ENCODE measurements at places on chromosomes 12 and 14.

DNA sequence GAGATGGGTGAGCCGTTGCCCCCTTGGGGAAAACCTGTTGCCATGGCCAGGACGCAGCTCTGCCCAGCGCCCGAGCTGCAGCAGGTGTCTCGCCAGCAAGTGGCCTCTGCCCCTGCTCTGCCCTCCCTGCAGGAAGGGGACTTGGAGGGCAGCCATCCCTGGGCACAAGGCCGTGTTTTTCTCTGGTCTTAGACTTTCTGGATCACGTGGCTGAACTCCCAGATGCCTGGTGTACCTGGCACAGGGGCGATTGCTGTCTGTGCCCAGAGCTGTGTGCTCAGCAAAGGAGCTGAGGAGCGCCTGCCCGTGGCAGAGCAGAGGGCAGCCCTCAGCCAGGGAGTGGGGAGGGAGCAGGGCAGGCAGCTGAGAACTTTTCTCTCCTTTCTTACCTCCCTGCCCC, 38.0 kb downstream of the TMEM63C start:
- DNase-seq = no peak

- no peak for DNase-seq
Observed at GRCh38 chr14:63182968-63183367, 21.3 kb upstream of the RHOJ start.

- no peak for DNase-seq
Observed at GRCh38 chr12:108729612-108730364, 1.5 kb downstream of the CORO1C start.

GRCh38 chr12:61521258-61521657, 738.9 kb upstream of the USP15 start:
- DNase-seq = no peak

- no peak for DNase-seq
Observed at GRCh38 chr12:22631863-22632463, 7.0 kb downstream of the ETNK1 start.

DNA sequence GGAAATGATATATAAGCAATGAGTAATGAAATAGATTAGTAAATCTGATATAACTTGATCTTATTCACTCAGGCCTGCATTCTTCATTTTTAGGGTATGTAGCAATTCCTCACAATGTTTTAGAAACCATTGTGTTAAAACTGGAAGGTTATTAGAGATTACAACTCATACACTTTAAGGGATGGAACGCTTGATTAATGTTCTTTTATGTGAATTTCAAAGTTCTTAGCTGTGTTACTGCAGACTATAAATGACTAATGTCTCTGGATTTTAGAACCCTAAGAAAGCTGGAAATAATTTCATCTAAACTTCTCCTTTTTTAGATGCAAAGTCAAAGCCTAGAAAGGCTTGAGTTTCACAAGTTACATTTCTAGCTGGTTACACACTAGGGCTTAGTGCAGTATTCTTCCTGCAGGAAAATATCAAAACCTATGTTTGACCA, 148.2 kb upstream of the CLEC14A start:
- no peak for DNase-seq

- DNase-seq = no peak
Observed at GRCh38 chr12:115648463-115648862, 629.0 kb downstream of the MED13L start.

- DNase-seq = no peak
Observed at GRCh38 chr12:127257366-127257935, 1009.5 kb upstream of the TMEM132C start.

DNA sequence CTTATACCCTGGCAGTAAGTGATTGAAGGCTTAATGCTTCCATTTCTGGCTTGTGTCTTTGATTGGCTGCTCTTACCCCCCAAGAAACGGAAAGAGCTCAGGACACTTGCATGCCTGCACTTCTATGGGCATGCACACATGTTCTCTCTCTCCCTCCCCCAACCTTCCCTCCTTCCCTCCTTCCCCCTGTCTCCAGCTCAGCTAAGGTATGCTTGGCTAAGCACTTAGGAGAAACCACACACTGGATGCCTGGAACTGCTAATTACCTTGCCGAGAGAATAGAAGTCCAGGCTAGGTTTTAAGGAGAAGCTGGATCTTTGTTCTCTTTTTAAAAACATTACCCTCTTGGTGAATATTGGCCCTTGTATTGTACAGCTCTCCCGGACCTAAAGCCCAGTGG, 1072.8 kb upstream of the TMEM132C start:
- no peak for DNase-seq

DNA sequence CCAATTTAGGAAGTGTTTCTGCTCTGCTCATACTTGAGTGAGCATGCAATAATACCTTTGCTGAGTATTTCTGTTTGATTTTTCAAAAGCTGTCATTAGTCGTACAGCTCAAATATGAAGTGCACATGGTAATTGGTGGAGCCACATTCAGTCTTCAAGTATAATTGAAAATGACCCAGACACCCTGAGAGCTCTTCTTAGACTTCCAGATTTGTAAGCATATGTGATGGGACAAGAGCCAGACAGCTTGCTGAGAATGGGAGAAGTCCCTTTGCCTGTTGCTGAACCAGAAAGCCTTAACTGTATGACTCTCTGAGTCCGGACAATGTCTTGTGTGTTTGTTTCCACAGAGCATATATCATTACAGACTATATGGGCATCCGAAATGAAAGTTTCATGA, 307.3 kb downstream of the TMEM117 start:
- no peak for DNase-seq

GRCh38 chr14:92644171-92644969, 104.1 kb downstream of the LGMN start:
- DNase-seq = no peak

- no peak for DNase-seq
Observed at GRCh38 chr14:45891417-45892080, 638.5 kb upstream of the MIS18BP1 start.

DNA sequence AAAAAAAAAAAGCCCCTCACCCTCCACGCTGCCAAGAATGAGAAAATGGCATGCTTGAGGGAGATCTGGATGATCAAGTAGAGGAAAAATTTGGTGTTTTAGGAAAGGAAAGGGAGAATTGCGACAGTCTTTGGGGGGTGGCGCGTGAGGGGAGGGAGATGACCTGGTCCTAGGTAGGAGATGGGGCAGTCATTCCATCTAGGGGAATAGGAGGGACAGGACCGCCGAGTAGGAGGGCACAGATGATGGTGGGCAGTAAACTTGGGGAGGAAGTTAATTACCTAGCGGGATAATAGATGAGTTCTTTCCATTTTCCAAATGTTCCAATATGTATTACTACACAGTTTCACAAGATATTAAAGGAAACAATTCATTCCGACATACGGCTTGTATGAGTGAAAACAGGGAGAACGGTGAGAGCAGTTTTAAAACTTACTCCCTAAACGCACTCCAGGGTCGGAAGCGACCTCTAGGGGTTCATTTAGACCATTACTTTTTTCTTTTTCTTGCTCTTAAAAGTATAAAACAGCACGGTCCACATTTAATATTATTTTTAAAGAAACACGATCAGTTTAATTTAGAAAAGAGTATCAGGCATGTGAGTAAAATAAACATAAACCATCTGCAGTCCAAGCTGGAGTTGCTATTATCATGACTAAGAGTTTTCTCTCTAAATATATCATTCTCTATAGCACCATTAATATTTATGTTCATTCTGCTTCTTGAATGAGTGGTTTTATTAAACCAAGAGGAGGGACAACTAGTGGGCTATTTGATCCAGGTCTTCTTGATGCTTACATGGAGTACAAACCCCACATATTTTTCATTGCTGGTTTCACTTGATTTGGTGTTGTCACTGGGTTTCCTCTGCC, 3.0 kb upstream of the FNTB start:
- no peak for DNase-seq

GRCh38 chr14:75783602-75784313, 122.7 kb downstream of the TTLL5 start:
- DNase-seq = no peak

GRCh38 chr12:13875744-13876143, 105.7 kb downstream of the GRIN2B start:
- DNase-seq = no peak

DNA sequence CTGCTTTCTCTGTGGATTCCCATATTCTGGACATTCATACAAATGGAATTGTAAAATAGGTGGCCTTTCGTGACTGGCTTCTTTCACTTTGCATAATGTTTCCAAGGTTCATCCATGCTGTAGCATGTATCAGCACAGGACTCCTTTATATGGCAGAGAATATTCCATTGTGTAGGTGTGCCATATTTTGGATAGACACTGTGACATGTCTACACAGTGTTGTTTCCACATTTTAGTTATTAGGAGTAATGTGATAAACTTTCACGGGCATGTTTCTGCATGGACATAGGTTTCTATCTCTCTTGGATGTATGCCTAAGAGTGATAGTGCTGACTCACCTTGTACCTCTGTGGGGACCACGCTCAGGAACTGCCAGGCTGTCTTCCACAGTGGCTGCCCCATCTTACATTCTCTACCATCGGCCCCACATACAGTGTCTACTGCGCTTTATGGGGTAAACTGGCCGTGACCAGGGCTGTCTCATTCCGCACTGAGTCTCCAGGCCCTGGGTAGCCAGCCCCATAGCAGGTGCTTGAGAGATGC, 7.1 kb upstream of the KRT84 start:
- DNase-seq = no peak

DNA sequence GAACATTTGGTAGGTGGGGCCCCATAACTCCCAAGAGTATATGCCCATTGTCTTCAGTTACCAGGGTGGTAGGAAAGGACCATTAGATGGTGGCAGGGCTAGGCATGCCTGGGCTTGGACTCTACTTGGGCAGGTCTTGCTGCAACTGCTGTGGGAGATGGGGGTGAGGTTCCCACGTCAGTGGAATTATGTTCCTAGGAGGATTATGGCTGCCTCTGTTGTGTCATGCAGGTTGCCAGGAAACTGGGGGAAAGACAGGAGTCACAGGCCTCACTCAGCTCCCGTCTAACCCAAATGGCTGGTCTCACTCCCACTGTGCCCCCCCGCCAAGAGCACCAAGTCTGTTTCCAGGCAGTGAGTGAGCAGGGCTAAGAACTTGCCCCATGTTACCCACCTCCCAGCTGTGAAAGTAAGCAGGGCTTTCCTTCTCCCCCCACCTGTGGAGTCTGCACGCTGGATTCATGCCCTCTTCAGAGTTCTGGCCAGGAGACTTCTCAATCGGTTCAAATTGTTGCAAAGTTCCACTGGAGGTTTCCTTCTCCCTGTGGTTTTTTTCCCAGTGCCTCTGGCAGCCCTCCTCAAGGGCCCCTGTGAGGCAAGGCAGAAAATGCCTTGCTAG, 337.5 kb downstream of the CCDC91 start:
- no peak for DNase-seq

- DNase-seq = peak; percentile 10
Observed at GRCh38 chr14:70640938-70641547, 673 bp upstream of the TTC9 start.

- no peak for DNase-seq
Observed at GRCh38 chr12:53004582-53004981, 1.7 kb upstream of the EIF4B start.

DNA sequence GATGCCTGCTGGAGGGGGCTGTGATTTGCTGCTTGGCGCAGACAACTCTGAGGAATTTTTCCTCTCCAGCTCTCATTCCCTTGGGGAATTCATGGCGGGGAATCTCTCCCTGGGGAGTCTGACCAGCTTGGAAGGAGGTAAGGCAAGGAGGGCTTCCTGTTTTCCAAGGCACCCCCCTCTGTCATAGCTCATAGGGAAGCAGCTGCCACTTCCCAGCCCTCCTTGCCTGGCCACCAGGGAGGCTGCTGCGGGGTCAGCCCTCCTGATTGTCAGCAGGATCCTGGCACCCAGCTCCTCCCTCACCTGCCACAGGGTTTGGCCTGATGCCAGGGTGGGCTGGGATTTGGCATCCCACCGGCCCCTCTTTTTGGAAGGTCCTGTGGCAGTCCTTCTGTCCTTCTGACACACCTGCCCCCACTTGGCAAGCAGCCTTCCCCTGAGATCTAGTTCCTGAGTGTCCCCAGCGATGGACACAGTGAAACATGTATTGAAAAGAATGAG, 74.9 kb downstream of the TSPAN9 start:
- no peak for DNase-seq

- DNase-seq = no peak
Observed at GRCh38 chr14:105962532-105962931, 436.1 kb downstream of the TMEM121 start.

DNA sequence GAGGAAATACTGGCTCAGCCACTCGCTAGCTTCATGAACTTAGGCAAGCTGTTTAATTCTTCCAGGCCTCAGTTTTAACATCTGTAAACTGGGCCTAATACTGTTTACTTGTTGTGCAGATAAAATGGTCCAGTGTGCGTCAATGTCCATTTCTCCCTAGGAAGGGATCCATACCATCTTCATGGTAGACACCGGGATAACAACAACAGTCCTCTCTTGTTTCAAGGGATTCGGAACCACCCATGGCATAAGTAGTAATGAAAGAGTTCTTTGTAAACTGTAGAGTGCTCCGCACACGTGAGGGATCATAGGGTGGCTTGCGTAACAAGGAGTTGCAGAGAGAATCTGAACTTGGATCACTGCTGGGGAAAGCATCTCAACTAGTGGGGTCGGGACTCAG, 17.3 kb upstream of the CHGA start:
- no peak for DNase-seq

DNA sequence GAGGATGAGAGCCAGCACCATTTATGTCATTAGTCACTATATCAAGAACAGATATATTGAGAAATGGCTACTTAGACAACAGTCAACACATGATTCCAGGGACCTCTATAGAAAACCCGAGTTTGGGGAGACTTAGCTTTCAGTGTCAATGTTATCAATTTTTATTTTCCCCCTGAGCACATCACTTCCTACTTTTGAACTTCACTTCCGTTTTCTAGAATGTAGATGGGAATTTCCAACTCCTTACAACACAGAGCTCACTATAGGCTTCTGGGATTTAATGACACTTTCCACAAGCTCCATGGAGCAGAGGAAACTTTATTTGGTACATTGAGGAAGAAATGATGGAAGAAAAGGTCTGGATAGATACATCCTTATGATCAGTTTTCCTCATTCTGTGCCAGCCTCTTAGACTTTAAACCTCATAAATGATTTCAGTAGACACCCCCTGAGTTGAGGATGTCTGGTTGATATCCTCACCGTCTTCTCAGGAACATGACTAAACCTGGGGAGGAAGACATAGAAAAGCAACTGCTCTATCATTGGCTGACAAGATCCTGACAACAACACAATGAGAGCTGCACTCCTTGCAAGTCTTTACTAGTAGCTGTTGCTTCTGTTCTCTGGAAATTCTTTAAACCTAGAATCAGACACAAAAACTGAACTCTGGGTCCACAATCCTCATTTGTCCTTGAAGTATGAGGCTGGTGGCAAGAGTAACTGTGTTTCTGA, 449.4 kb upstream of the OR4E1 start:
- no peak for DNase-seq

DNA sequence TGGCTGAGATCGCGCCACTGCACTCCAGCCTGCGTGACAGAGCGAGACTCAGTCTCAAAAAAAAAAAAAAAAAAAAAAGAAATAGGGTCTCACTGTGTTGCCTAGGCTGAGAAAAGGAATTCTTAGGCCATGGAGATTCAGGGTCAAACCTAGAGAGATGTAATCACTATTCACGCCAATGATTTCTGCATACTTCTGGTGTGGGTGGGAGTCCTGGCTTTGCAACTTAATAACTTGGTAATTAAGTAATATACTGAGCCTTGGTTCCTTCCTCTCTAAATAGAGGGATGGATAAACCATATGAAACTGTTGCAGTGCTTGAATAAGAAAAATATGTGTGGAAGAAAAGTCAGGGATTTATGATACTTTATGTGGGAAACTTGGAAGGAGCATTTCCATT, 2.7 kb downstream of the ZNF410 start:
- DNase-seq = no peak

Data from activated CD4-positive, CD25-positive, alpha-beta regulatory T cell (primary cell).